Adipose tissue (tissue), 3 donors: ENCODE measurements at places on chromosomes 2 and 18. TPM values are rescaled to one million over a fixed set of nuclear protein-coding genes. Genes with fewer than 3 reads are reported as not detected.

SP9 gene
- polyA plus RNA-seq, result not detected

SFTPB gene
- not detected for polyA plus RNA-seq

PLCL1 gene
- polyA plus RNA-seq, result 0.39 TPM

CRACDL gene
- 3.6 TPM for polyA plus RNA-seq

PROC gene
- polyA plus RNA-seq, result 0.22 TPM

AKAIN1 gene
- polyA plus RNA-seq, result not detected
